ENCODE measurements at places on chromosomes 12 and 14.

- no peak for DNase-seq
Observed at GRCh38 chr12:70177631-70178030, 65.6 kb upstream of the CNOT2 start.

DNA sequence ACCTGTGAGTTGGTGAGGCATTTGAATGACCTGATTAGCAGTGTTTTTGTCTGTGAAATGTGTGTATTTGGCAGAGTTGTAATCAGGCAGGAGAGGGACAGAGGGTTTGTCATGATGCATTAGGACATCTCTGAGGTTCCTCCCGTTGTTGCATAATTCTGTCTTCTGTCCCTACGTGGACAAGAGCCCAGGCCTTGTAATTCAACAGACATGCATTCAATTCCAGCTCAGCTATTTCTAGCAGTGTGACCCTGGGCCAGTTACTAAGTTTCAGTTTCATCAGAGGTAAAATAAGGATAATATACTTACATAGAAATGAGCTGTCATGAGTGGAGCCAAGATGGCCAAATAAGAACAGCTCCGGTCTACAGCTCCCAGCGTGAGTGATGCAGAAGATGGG is 208.6 kb downstream of the SLC38A4 start:
- DNase-seq, result no peak

DNA sequence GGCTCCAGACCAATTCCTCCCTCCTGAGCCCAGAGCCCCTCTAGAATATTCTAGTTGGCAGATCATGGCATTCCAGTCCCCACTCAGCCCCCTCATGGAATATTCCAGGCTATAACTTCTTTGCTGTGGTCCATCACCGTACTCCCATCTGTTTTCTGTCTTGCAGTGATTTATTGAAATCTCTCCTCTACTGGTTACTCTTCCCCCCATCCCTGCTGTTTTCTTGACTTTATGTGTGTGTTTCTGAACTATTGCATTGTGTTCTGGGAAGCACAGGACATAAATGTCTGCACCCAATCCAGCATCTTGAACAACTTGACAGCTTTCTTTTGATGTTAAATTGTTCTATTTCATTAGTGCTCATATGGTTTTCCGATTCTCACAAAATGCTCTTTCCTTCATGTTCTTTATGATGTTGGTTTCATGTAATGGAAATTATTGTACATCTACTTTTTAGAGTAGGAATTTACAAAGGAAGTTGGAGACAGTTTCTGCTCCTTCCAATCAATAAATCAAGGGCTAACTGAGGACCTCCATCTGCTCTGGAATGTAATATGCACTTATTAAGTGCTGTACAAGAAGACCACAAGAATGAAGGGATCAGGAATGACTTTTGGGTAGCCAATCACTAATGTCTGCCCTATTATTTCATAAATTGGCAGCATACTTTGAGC is 26.3 kb downstream of the PDE6H start:
- DNase-seq, result no peak

- no peak for DNase-seq
Observed at GRCh38 chr12:88633312-88633711, 53.0 kb upstream of the KITLG start.

- DNase-seq, result no peak
Observed at GRCh38 chr14:89270439-89271227, 146.4 kb downstream of the FOXN3 start.

DNA sequence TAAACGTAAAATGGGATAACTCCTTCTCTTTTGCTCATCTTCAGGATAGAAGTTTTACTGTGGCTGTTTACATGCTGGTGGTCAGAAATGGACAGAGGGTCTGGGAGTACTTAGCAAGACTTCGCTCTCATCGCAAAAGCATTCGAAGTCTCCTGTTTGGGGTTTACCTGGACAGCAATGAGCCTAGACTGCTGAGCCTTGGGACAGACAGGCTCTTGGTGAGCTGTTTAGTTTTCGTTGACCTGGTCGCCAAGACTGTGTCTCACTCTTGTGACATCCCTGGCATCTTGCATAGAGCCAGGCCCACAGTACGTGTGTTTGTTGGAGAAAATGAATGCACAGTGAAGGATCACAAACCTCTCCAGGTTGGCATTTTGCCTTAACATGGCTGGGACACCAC is 42.1 kb downstream of the CFAP251 start:
- DNase-seq, result no peak

DNA sequence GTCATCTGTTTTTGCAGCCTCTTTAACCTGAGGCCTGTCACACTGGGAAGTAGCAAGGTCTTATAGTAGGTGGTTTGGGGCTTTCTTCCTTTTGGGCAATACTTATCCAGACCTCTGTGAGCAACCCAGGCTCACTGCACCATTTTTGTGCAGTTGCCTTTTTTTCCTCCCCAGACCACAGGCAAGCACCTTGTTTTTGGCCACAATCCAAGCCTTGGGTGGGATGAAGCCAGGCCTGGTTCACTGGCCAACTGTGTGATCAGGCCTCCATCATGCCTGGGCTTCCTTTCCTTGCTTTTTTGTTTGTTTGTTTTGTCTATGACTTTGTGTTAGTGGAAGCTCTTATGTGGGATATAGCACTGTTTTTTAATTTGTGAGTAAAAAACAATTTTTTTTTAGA is 71.7 kb downstream of the DNAH10 start:
- no peak for DNase-seq

GRCh38 chr14:24815543-24815942 is 181.6 kb upstream of the GZMB start:
- DNase-seq, result no peak

All from HuH-7 (cell line).